ENCODE measurements at places on chromosomes 11 and 22.

GRCh38 chr22:18154821-18155390, 4.9 kb downstream of the USP18 start:
- DNase-seq: no peak

DNA sequence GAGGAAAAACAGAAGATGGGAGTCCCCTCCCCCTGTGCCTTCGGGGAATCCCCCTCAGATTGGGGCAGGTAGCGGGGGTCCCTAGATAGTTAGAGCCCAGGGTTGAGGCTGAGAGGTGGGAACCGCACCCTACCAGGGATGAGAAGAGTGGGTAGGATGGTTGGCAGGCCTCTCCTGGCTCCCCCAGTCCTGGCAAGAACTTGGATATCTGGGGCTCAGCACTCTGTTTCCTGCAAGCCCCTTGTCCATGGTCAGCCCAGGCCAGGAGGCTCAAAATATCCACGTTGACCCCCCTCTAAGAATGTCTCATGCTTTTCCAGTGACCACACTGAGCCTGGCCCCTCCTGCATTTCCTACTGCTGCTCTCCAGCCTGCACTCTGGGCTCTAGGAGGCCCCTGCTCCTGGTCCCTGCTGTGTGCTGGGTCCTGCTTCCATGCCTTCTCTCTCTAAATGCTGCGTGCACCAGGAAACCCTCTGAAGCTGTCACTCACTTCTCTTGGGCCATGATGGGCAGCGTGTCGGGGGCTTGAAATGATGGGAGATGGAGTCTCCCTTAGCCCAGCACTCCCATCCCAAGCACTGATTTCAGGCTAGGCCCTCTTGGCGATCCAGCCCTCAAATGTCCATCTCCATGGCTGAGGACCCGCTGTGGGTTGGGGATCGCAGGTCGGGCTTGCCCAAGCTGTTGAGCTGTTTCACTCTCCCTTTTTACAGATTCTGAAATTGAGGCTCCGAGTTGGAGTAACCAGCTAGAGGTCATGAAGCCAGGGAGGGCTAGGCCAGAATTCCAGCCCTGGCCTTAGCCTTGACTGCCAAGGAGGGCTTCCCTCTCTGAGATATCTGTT, 2.0 kb downstream of the MAP3K11 start:
- DNase-seq: no peak

- no peak for DNase-seq
Observed at GRCh38 chr11:76143274-76143673, 63.0 kb downstream of the WNT11 start.

DNA sequence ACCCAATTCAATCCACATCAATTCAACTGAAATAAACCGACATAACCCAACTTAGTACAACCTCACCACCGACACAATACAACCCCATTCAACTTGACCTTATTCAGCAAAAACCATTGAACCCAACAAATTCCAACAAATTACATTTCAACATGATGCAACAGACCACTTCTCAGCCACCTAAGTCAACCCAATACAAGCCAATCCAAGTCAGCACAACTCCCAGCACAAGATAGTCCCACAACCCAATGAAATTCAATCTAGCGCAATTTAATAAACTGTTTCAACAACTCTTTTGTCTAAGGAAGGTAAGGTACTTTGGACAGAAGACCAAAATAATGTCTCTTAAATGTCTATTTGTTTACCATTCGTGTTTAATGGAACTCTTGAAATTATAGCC, 226.0 kb downstream of the MIAT start:
- DNase-seq: no peak

DNA sequence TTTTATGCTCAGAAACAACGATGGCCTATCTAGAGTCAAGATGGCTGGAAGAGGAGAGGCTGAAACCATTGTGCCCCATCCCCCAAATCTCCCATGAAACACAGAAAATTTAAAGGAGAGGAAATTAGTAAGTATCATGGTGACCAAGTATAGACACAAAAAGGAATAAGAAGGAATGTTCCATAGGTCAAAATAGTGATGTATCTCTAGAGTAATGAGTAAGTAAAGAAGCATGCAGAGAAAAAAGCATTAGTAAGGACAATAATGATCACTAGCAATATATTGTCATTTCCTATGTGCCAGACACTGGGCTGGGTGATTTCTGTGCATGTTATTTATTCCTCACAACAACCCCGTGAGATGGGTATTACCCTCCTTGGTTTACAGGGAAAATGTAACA, 2.6 kb upstream of the SLC22A24 start:
- no peak for DNase-seq

DNA sequence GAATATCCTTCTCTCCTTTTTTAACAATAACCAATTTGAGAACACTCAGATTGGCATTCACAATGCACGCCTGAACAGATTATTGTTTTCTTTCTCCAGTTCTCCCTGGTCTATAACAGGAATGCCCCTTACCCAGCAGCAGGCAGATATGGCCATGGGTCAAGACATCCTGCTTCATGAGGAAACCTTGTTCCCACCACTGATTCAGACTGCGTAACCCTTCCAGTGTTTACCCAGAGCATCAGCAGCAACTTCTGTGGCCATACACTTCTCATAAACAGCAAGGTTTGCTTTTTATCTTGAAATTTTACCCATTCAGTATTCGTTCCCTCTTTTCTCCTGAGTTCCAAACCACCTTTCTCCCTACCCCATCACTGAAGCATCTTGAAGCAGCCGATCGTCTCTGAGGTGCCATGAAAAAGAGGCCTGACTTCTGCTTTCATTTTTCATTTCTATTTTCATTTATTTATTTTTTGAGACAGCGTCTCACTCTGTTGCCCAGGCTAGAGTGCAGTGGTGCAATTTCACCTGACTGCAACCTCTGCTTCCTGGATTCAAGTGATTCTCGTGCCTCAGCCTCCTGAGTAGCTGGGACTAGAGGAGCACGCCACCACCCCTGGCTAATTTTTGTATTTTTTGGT, 9.6 kb downstream of the PTS start:
- no peak for DNase-seq

DNA sequence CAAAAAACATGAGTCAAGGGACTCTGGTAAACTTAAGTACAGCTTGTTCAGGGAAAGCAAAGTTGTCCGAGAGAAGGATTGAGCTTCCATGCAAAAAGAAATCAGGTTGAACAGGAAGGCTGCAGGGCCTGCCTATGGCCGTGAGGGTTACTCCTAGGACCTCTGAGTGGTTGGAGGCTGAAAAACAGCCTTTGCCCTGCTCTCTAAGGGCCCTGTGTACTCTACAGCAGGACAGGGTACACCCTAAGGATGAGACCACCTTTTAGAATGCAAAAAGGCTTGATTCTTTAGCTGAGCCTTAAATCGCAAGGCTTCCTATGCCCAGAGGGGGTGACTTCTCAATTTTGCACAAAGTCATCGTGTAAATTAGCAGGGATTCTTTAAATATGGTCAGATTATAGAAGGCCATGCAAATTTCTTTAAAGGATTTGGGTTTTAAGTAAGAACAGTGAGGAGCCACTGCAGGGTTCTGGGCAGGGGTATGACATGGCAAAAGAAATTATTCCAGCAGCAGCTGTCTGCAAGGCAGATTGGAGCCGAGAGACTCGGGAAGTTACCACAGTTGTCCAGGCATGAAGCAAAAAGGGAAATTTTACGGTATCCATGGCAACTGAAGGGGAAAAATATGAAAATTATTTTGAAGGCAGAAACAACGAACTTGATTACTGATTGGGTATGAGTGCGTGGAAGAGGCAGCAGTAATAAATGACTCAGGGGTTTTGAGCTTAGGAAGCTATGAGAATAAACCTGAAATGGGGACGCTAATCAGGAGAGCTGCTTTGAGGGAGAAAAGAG, 91.8 kb downstream of the FAM76B start:
- DNase-seq: no peak

DNA sequence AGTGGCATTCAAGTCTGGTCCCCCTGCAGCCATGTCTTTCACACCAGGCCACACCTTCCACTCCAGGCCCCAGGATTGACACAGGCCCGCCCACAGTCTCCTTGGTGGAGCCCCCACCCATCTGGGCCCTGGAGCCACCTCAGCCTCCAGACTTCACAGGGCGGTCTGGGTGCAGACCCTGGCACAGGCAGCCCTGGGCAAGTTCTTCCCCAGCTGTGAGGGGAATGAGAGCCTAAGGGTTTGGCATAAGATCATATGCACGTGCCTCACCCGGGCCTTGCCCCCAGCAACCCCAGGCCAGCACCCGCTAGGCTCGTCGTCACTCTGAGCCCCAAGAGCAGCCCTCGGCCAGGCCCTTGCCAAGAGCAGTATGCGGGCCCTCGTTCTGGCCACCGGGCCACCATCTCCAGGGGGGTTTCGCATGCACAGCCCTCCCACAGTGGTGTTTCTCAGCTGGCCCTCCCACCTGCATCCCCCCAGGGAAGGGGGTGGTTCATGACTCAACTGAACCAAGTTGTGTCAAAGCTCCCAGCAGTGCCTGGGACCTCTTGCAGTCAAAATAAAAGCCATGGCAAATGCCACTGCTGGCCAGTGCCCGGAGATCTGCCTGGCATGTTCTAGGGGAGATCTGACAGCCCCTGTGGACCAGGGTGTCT, 70.4 kb upstream of the KCNQ1OT1 start:
- peak; percentile 56 for DNase-seq

DNA sequence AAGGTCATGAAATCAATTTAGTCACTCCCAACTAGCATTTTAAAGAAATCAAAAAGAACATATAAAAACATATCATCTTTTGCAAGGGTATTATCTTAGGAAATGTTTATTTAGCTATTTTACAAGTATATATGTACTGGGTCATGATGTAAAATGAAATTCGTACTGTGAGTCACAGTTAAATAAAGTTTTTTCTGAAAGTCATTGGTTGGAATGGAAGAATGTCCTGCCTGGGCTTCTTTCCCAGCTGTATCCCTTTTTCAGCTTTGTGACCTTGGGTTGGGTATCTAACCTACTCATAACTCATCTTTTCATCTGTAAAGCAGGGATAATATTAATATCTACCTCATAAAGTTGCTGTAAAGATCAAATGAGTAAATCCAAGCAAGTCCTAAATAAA, 15.7 kb downstream of the FDX1 start:
- no peak for DNase-seq

- DNase-seq: no peak
Observed at GRCh38 chr11:41281131-41281742, 178.2 kb downstream of the LRRC4C start.

DNA sequence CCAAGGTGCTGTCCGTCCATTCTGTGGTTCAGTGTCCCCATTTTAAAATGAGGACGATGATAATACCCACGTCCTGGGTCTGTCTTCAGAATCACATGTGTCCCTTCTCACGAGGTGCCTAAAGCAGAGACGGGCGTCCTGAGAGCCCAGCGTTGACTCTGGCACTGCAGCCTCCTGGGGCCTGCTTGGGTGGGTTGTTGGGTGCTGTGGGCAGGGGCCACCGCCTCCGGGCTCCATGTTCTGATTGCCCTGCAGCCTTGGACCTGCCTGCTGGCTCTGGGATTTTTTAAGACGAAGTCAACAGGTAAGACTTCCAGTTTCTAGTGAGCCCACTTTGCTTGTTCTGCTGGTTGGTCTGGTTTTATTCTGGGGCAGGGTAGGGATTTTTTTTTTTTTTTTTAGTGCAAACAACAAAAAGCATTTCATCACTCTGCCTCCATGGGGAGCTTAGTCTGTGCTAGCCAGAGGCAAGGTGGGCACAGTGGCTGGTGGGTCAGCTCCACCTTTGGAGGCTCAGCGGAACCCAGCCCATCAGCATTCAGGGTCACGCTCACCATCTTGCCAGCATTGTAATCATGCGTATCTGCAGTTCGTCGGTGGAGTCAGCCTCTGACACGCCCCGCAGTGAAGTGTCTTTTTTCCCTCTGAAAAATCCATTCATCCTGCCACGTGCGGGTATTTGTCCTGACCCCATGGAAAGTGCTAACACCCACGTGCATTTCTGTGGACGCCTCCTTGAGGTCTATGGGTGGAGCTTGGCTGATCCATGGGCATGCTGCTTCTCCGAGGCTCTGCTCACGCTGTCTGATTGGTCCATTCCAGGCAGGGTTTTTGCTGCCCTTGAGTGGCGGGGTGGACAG, 28.3 kb downstream of the NADSYN1 start:
- no peak for DNase-seq

DNA sequence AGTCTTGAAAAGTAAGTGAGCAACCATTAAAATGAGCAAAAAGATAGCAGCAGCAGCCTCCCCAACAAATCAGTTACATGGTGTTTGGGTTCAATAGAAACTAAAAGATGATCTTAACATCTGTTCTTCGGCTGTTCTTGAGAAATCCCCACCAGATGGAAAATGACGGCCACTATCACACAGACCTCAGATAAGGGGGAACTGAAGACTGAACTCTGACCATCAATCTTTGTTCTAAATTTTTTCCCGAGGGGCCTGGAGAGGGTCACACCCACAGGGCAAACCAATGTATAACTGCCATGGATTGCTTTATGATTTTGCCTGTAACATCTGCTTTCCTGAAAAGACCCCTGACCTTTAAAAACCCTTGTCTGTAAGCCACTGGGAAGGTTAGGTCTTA, 624.8 kb upstream of the KIRREL3 start:
- no peak for DNase-seq

DNA sequence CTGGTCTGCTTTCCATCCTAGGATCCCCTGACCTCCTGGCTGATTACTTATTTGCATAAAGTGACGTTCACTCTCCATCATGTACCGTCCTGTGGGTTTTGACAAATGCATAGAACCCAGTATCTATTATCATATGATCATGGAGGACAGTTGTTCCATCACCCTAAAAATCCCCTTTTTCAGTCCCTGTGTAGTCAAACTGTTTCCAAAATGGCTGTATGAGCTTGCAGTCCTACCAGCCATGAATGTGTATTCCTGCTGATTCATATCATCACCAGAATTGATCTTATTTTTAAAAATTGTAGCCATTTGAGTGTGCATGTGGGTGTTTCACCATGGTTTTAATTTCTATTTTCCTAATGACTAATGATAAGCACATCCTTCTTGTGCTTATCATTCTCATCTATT, 108.8 kb downstream of the MPPED1 start:
- no peak for DNase-seq

DNA sequence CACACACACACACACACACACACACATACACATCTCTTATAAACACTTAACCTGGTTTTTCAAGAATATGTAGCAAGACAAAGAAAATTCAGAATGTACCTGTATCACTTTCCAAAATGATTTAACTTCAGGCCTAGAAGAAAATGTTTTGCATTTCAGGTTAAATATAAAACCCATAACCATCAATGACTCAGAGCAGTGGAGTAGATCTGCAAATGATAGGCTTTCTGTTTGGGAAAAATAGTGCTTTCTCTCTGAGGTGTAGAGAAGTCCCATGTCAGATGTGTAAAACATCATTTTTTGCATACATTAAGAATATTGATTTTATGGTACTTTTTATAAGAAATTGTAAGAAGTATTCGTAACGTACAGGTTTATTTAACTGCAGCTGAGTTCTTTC, 116.9 kb downstream of the STK33 start:
- DNase-seq: no peak

- DNase-seq: no peak
Observed at GRCh38 chr11:27060816-27061460, 20.3 kb downstream of the BBOX1 start.

- no peak for DNase-seq
Observed at GRCh38 chr11:83816572-83817187, 530.5 kb upstream of the CCDC90B start.
